Activated CD8-positive, alpha-beta T cell treated with anti-CD3 and anti-CD28 coated beads for 36 hours (primary cell): ENCODE measurements at places on chromosomes 1 and 21. TPM values are rescaled to one million over a fixed set of nuclear protein-coding genes. Genes with fewer than 3 reads are reported as not detected.

GRCh38 chr1:233909195-233909594, 4.7 kb downstream of the SLC35F3 start:
- DNase-seq = no peak

GRCh38 chr21:40686526-40686925, 160.4 kb downstream of the DSCAM start:
- no peak for DNase-seq

DNA sequence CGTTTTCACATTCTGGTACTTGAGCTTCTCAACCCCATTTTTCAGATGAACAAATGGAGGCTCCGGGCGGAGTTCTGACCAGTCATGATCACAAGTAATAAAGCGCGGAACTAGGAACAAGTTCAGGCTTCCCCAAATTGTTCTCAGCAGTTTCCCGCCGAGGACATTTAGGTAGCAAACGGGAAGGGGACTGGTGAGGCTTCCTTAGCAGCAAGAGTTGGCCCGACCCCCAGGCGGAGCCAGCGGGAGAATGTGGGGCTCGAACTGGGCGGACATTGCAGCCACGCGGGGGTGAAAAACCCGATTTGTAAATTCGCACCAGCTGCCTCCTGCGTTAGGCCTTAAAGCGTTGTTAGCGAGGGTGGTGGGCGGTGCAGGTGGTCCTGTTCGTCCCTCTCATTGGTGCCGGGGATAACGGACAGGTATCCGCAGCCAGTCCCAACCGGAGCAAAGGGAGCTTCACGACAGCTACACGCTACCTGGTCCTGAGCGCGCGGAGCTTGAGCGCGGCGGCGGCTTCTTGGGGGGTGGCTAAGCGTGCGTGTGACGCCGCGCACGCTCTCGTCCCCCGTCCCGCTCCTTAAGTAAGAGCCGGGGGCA, 15.3 kb downstream of the SEMA6C start:
- peak; percentile 96 for DNase-seq

DNA sequence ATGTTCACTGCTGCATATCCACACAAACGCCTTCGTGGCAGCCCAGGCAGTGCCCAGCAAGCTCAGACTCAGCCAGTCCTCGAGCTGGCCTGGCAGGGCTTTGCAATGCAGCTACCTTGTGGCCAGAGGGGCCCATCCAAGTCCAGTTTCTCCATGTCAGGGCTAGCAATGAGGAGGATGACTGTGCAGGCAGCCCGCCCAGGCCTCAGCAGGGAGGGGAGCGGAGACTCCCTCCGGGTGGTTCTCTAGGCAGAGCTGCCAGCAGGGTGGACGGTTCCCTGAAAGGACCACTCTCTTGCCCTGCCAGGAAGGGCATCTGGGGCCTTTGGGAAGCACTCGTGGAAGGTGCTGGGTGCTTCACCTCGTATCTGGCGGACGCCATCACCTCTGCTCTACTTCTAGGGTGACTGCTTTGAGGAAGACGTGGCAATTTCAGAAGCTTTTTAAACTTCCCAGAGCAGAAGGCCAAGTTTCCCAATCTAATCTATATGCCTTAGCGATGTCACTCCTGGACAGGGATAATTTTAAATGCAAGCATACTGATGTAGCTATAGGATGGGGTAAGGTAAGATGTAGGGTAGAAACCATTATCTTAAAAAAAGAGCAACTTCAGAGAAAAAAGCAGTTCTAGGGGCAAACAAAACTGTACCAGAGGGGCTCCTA, 56.2 kb downstream of the RUNX1 start:
- no peak for DNase-seq

DNA sequence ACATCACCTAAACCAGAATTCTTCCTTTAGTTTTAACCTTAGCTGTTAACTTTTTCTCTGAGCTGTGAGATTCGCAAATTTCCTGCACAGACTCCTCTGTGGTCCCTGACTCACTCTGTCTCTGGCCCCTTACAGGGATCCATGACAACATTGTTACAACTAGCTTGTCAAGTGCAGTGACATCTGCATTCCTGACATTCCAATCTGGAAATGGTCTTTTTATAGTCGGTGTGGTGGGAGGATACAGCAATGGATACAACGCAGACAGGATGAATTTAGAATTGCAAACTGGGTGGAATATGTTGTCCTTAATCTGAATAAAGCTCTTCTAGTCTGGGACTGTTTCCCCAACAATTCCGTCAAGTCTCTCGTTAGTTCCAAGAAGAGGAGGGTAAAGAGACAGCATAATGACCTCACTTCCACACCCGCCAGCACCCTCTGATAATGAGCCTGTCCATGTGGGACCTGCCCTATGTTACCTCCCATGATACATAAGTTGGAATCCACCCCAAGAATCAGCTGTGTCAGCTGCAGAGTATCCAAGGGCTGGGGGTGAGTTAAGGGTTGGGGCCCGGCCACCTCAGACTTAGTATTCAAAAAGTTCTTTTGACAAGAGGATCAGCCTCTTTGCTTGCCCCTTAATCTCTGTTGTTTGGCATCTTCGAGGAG, 49.4 kb downstream of the ILDR2 start:
- no peak for DNase-seq

GRCh38 chr1:91325456-91325855, 79.2 kb downstream of the HFM1 start:
- no peak for DNase-seq

- no peak for DNase-seq
These were observed 826.1 kb downstream of the MRPL39 start for GRCh38 chr21:24781146-24781545.

DNA sequence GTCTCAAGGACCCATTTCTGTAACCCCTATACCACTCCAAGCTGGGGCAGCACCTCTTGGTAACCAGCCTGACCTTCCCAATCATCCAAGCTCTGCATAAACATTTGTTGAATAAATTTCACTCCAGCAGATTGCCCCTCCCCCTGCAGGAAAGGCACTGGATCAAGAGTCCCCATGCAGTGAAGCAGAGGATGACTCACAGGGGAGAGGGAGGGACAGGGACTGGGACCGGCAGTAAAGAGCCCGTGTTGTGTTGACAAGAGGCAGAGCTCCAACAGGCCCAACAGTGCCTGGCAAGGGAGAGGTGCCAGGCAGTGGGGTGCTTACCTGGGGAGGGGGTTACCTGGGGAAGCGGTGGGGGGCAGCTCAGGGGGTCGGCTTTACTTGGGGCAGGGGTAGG, 32.3 kb downstream of the SLC9A1 start:
- no peak for DNase-seq

GRCh38 chr1:37513795-37514349, 694 bp downstream of the MEAF6 start:
- DNase-seq = peak; percentile 84

- no peak for DNase-seq
These were observed 8.5 kb upstream of the BACH1 start for GRCh38 chr21:29290240-29290639.

The UROD gene
- total RNA-seq = 109 TPM

The LCE6A gene
- not detected for total RNA-seq

The NOC2L gene
- total RNA-seq = 138 TPM

The ATP6V1G3 gene
- total RNA-seq = not detected
